ENCODE measurements at places on chromosomes 6 and 20. TPM values are rescaled to one million over a fixed set of nuclear protein-coding genes. Genes with fewer than 3 reads are reported as not detected.

The FOXQ1 gene
- total RNA-seq, result 1.2 TPM

The ID1 gene
- 46.1 TPM for total RNA-seq

The SNAI1 gene
- not detected for total RNA-seq

DNA sequence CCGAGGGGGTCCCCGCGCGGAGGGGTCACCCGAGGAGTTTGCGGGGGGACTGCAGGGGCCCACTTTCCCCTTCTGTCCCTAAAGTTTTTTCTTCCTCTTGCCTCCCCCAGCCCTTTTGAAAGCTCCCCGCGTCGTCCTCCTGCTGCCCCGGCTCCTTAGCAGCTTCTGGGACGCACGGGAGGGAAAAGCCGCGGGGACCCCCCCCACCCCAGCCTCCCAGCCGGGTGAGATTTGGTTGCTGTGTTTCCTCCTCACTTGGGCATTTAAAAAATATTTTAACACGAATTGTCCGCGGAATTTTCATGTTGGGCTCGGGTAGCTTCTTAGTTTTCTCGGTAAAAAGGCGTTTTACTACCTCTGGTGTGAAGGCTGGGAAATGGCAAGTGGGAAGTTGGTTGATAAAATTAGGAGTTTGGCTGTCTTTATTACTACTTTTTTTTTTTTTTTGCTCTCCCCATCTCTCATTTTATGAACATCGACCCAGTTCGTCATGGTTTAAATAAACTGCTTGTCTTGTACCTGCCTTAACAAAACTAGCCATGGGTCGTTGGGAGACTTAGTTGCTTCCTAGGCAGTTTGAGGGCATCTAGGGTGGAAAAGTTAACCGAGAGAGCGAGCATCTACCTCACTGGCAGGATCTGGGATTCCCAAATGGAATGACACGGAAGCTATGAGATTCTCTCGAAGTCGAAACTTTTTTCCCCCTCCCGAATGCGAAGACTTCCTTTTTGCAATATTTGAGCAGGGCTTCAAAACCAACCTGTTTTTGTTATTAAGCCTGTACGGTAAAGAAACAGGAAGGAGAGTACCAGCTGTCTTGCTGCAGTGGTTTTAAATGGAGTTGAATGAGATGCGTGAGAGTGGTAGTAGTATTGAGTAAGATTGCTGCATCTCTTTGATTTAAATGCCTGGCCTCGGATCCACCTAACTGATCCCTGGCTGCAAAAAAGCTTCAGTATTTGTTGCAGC is 868 bp downstream of the NCOA3 start:
- no peak for DNase-seq

DNA sequence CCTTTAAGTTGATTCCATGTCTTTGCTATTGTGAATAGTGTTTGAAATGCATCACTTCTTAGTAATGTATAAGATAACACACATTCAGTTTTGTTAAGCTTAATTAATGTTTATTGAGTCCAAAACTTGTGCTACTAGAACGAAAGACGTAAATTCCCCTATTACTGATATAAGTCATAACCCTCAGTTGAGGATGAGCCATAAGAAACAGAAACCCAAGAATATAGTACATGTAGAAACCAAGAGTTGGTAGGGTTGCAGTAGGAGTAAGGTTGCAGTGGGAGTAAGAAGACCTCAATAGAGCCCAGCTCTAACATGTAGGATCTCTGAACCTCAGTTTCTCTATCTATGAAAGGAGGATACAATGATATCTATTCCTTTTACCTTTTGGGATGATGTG is 19.3 kb downstream of the CITED2 start:
- no peak for DNase-seq

GRCh38 chr6:157221817-157222175 is 101.5 kb downstream of the TMEM242 start:
- DNase-seq, result no peak
